ENCODE measurements at places on chromosomes 12 and 14.

DNA sequence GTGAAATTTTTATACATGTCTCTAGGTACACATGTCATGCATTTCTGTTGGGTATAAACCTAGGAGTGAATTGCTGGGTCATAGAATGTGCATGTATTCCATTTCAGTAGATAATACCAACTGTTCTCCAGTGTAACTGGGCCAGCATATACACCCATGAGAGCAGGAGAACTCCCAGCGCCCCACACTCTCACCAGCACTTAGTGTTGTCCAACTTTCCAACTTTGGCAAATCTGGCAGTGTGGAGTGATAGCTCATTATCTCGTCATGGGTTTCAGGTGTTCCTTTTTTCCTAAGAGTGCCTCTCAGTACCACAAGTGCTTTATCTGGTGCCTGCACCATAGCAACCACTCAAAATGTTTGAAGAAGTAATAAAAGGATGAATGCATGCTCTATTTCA, 40.1 kb downstream of the NGB start:
- DNase-seq: no peak

DNA sequence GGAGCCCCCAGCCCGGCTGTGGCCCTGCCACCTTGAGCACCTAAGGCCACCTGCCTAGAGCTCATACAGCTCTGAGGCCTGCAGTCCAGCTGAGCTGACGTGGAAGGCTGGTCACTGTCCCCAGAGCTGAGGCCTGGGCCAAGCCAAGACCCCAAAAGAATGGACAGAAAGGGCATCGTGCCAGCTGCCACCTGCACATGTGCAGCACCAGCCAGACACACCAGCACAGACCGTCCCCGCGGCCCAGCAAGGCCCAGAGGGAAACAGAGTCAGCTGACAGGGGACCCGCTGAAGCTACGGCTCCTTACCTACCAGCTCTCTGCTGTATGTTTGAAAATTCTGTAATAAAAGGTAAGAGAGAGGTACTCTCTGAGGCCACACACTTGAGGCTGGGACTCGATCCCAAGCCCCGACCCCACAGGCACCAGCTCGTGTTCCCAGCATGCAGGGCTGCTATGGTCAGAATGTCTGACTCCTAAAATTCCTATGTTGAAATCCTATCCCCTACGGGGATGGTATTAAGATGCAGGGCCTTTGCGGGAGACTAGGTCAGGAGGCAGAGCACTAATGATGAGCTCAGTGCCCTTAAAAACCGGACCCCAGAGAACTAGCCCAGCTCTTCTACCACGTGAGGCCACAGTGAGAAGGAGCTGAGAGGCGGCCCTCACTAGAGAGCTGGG, 25.4 kb downstream of the BRF1 start:
- no peak for DNase-seq

- no peak for DNase-seq
Observed at GRCh38 chr14:51023964-51024363, 70.9 kb downstream of the TRIM9 start.

DNA sequence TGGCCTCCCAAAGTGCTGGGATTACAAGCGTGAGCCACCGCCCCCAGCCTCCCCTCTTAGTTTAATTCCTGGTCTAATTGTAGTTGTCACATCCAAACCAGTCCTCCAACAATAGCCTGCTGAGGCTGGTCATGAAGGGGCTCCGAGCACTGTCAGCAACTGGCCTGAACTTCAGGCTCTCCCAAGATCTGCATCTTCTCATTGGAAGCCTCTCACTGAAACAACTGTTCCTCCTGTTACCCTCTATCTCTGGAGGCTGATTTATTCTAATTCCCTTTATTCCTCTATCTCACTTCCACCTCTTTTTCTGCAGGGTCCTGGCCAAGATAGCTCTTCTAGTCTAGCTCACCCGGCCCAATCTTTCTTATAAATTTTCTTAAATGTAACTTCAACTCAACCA, 89.4 kb downstream of the DUSP16 start:
- DNase-seq: no peak

DNA sequence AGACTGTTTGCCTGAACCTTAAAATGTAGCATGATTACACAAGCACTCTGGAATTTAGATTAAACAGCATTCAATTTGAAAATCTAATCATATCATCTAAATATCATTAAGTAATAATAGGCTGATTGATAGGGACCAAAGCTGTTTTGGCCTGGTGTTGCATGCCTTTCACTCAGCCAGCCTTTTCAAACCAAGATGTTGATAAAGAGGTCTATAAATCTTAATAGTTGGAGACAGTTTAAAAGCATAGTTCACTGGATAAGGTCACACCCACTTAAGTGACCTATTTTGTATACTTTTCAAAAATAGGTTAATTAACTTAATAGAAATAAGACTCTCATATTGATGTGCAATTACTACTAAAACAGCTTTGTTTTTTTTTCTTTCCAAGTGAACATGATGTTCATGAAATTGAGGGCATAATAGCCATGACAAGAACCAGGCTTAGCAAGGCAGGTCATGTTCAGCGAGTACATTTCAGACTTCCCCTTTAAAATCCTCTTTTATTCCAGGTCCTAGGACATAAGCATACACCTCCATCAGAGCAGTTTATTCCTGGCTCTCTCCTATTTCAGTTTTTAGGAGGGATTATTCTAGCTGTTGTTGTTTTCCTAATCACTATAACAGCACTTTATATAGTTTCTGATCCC, 349.0 kb downstream of the RAD51B start:
- DNase-seq: no peak

- DNase-seq: no peak
Observed at GRCh38 chr12:54251667-54252284, 28.1 kb downstream of the CBX5 start.

- DNase-seq: no peak
Observed at GRCh38 chr12:108783446-108783845, 52.1 kb upstream of the CORO1C start.

GRCh38 chr14:33956640-33957039, 5.8 kb upstream of the EGLN3 start:
- no peak for DNase-seq

- DNase-seq: no peak
Observed at GRCh38 chr12:116717466-116718437, 20.1 kb downstream of the SPRING1 start.

DNA sequence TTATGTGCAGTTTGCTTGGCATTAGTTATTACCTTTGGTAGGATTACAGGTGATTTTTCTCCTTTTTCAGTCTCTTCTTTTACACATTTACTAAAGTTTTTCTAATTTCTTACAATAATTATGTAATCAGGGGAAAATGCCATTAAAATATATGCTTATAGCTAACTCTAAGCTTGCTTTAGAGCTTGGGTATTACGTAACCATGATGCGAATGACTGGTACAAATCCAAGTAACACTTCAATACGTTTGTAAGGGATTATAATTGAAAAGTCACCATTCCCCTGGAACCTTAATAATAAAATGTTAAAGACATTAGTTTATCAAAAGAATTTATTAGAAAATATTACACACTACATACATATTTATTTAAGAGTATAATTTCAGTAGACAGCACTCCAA, 71.6 kb downstream of the SCAF11 start:
- DNase-seq: no peak

- DNase-seq: no peak
Observed at GRCh38 chr12:104596898-104597843, 140.4 kb downstream of the CHST11 start.

DNA sequence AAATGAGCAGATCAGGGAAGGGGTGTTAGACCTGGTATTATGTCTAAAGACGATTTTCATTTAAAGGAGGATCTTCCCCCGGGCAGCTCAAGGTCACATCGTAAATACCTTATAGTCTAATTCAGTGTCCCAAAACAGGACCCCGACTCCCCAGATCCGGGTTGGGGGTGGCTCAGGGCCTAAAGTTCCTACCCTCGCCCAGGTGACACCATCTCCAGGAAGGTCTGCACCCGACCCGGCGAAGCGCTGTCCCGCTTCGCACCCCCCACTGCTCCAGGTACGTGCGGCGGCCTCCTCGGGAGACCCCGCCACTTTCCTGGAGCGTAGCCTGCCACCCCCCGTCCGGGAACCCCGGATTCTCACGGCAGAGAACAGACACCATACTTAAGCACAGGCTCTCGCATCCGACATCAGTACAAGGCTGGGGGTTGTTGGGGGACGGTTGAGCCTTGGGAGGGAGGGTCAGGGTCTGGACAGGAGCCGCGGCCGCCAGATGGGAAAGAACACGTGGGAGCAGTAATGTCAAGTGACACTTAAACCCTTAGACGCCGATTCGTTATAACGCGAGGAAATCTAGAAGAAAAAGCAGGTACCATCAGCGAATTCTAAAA, 556 bp downstream of the TIMM9 start:
- DNase-seq: peak; percentile 25

- DNase-seq: no peak
Observed at GRCh38 chr12:106582249-106582591, 584 bp upstream of the RFX4 start.

- DNase-seq: no peak
Observed at GRCh38 chr12:2319737-2320506, 267.1 kb downstream of the CACNA1C start.

DNA sequence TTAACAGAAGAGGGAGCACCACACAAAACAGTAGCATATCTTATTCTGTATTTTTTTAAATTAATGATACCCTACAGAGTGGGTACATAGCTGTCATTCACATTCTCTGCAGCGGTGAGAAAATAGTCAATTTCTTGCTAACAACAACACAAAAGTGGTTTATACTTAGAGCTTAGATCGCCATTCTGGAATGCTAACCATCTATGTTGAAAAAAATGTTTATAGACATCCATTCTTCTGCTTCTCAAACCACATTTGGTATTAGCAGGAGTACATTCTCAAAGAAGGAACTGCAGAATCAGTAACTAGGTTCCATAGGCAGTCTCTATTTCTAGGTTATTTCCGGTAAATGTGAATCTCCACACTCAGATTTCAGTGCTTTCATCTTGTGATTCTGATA, 185.9 kb downstream of the PPFIA2 start:
- DNase-seq: no peak

GRCh38 chr12:81211306-81211705, 133.4 kb downstream of the ACSS3 start:
- no peak for DNase-seq

- DNase-seq: no peak
Observed at GRCh38 chr14:76715101-76715500, 46.2 kb upstream of the VASH1 start.

DNA sequence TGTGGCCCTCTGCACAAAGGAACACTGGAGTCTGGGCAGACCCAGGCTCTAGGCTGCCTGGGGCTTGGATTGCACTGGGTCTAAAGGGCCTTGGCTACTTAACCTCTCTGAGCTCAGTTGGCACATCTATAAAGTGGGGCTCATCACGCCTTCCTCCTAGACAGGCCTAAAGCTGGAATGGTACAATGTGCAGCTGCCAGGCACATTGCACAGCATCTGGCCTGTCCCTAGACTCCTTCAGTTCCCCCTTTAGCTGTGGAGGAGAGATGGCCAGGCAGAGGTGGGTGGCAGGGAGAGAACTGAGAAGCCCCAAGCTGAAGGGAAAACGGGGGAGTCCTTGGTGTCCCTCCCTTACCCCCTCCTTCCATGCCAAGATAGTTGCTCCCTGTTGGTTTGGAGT, 10.8 kb downstream of the IRF2BPL start:
- DNase-seq: no peak

GRCh38 chr12:85036733-85037132, 582 bp downstream of the LRRIQ1 start:
- DNase-seq: no peak

- no peak for DNase-seq
Observed at GRCh38 chr14:67251573-67252226, 10.5 kb downstream of the PALS1 start.

DNA sequence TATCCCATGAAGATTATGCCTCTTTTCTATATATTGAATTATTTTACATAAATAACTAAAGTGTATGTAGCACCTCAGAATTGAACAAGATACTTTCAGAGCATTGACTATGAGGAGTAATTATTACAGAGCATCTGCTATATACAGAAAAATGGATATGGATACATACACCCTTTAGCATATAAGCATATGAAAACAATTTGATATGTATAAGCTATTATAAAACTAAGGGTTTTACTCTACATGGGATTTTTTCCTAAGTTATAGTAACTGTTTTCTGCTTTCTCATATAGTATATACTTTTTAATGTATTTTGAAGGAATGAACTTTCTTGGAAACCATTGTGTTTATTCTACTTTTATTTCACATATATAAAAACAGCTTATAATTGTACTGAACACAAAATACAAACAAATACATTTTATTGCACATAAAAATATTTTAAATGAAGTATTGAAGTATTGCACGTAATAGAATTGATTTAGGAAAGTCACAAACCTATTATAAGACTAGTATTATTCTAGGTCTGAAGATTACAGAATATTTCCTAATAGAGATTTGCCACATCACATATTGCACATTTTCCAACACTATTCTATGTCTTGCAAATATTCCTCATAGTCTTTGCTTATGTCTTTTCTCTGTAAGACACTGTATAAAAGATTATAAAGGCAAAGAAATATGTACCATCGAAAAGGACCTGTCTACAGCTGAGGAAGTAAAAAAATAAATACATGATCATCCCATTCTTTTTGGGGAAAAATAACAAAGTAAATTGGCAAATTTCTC, 8.4 kb downstream of the CD69 start:
- no peak for DNase-seq

DNA sequence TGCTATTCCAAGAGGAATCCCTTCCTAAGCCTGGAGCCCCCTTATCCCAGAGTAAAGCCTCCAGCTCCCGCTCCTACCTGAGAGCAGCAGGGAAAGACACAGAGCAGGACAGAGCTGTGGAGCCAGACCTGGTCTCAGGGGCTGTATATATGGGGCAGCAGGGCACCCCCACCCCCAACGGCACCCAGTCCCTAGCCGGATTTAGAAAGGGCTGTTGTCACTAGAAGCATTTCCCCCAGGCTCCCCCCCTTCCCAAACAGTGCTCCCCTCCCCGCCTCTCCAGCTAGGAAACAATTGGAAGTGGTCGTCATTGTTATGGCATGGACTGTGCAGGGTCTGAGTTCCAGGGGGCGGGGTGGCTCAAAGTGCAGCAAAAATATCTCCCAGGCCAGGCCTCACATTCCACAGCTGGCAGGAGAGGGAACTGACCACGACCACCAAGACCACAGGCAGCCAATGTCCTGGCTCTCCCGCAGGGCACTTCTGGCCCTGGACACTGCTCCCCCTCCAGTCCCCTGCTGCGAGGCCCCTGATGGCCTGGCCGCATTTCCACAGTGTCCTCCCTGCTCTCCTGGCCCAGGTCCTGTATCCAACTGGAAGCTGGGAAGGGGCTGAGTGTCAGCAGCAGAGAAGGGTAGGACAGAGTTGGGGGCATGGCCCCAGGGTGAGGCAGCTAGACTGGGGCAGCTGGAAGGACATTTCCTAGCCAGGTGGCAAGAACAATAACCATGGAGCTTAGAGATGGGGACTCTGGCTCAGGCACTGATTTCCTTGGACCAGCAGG, at the start of gene MYH7:
MYH7 (minus strand) TSS at position 118 of the 784 bp plus-strand sequence. CDS start 1,928 bp downstream, outside the sequence.
- no peak for DNase-seq

- DNase-seq: no peak
Observed at GRCh38 chr14:73888460-73888725, 1.7 kb downstream of the ZNF410 start.
